ENCODE measurements at places on chromosomes 1 and 21.

GRCh38 chr1:168987923-168988322 lies 118.6 kb upstream of the ATP1B1 start:
- no peak for DNase-seq

DNA sequence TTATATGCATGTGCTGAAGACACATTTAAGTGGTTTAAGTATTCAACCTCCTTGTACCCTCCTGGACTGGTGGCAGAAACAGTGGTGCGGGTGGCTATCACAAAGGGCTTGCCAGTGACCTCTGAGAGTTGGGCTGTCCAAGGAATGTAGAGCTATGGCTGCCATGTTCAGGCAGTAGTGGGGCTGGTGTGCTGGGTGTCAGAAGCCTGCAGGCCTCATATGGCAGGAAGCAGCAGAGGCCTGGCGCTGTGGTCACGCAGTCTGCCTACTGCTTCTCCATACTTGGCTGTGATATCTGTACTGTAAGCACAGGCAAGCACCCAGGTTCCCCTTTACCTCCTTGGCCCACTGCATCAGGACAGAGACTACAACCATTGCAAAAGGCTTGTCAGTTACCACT lies 870.0 kb downstream of the LRRIQ3 start:
- no peak for DNase-seq

- DNase-seq: no peak
Observed at GRCh38 chr1:15188130-15188524, 34.6 kb downstream of the TMEM51 start.

- no peak for DNase-seq
Observed at GRCh38 chr1:66925558-66925910, 744 bp downstream of the MIER1 start.

DNA sequence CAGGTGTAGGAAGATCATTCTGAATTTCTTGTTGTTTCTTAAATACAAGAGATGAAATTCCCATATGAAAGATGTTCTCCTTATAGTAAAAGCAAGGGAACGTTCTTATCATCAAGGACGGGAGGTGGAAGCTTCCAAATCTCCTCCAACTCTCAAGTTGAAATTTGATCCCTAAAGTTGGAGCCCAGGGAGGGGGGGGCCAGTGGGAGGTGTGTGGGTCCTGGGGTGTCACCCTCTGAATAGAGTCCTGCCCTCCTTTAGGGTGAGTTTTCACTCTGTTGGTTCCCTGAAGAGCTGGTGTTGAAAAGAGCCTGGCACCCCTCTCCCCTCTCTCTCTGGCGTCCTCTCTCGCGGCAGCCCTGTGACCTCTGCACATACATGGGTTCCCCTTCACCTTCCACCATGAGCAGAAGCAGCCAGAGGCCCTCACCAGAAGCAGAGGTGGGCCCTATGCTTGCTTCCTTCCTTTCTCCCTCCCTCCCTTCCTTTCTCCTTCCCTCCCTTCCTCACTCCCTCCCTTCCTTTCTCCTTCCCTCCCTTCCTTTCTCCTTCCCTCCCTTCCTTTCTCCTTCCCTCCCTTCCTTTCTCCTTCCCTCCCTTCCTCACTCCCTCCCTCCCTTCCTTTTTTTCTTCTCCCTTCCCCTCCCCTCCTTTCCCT lies 10.0 kb upstream of the TRIM17 start:
- DNase-seq: no peak

GRCh38 chr1:176205332-176205914 lies 1.7 kb downstream of the COP1 start:
- DNase-seq: no peak

DNA sequence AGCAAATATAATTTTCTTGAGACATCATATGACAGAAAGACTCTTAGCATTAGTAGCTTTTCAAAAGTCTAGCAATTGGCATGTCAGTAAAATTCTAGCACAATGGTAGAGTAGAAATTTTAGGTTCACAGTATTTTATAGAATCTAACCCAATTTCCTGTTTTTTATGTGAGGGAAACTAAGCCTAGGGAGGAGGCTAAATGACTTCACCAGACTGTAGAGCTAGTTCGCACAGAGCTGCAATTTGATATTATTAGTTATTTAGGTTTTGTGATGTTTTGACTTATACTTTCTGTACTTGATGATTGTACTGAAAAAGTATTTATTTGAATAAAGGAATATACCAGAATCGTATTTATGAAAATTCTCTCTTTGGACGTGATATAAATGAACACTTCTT lies 68.5 kb downstream of the CACHD1 start:
- no peak for DNase-seq

Measured in left ventricle myocardium superior (tissue), 1 donor.